ENCODE measurements at places on chromosomes 12 and 14. TPM values are rescaled to one million over a fixed set of nuclear protein-coding genes. Genes with fewer than 3 reads are reported as not detected.

DNA sequence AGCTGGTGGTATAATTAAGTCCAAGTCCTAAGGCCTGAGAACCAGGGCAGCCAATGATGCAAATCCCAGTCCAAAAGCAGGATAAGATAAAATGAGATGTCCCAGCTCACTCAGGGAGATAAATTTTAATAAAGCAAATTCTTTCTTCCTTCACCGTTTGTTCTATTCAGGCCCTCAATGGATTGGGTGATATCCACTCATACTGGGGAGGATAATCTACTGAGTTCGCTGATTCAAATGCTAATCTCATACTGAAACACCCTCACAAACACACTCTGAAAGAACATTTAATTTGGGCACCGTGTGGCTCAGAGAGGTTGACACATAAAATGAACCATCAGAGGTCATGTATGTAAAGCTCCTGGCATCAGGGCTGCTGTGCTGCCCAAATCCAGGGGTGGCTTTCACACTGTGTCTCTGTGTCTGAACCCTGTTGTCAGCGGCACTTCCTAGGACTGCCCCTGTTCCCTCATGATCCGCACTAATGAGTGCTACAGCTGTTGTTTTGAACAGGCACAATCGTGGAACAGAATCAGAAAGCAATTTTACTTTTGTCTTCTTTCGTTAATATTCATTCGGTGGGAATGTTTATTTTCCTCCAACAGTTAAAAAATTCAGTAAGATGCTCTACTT, 428.5 kb upstream of the FBXO33 start:
- no peak for DNase-seq

- DNase-seq, result no peak
Observed at GRCh38 chr12:54398218-54398617, 13.7 kb upstream of the ZNF385A start.

GRCh38 chr12:12891080-12891880, at the start of gene GPRC5A:
Gene GPRC5A, plus strand, starts transcription at chr12:12891562. Its CDS starts 16,688 bp downstream, at chr12:12908250.
- peak; percentile 67 for DNase-seq

DNA sequence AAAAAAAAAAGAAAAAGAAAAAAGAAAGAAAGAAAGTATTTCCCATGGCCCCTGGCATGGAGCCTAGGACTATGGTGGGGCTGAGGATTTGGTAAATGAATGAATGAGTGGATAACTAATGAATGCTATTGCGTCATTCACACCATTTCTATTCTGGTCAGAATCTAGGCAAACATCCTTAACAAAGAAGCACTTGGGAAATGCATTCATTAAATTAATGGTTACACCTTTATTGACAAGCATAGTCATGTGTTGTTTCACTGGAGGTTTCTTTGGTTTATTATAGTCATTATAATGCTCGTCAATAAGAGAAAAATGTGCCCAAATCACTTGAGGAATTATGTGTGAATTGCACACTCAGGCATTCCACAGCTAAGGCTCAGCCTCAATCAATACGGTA, 13.6 kb upstream of the AQP2 start:
- DNase-seq, result no peak

DNA sequence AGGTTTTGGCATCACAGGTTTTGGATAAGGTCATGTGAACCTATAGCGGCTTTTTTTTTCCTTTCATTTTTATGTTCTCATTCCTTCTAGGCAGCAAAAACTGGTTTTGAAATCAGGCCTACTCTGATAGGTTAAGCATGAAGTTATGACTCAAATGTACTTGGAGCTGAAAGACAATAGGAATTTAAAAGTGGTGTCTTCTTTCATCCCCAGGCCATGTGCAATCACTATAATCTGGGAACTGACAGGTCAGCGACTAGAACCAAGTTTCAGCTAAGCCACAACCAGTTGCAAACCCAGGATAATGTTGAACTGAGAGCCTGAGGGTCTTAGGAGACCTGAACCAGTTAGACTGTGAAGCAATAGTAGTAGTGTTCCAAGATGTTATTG, 74.3 kb downstream of the ANO6 start:
- no peak for DNase-seq

The CLEC4D gene
- under 0.01 TPM for total RNA-seq

The ETNK1 gene
- 156 TPM for total RNA-seq
